ENCODE measurements at places on chromosomes 5 and 9.
A peak's percentile ranks its signal among the peaks of the same experiment; 100 is the strongest.

DNA sequence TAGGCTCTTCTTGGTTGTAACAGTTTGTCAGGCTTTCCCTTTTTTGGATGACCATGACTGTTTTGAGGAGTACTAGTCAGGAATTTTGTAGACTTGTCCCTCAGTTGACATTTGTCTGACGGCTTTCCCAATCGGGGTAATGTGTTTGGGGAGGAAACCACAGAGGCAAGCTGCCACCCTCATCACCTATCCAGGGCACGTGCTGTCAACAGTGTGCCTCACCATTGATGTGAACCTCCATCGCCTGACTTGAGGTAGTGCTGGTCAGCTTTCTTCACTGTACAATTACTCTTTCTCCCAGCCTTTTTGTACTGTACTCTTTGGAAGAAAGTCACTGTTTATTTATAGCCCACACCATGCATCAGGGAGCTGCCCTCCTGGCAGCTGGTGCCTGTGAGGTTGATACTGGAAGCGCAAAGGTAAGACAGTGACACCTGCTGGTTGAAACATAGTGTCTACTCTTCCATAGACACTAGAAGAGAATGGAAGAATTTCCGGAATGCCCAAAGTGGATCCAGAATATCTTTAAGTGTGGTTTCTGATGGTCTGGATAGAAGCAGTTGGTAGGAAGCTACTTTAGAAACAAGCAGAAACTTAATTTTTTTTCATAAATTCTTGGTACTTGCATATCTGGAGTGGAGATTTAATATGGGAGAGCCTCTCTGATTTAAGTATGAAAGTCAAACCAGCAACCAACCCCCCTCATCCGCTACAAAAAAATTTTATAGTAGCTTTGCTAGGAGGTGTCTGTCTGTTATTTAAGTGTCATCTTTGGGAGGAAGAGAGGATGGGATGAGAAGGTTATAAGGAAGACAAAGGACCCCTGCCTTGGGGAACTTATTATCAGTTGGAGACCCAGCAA, 69.3 kb downstream of the SNX30 start:
- peak; percentile 68 for DNase-seq

GRCh38 chr5:52786949-52787599, 642 bp upstream of the ITGA1 start:
- DNase-seq: peak; percentile 34

GRCh38 chr5:139417214-139417613, 13.3 kb upstream of the SPATA24 start:
- no peak for DNase-seq

- no peak for DNase-seq
Measured at GRCh38 chr9:11946531-11946930, 746.7 kb upstream of the TYRP1 start.

DNA sequence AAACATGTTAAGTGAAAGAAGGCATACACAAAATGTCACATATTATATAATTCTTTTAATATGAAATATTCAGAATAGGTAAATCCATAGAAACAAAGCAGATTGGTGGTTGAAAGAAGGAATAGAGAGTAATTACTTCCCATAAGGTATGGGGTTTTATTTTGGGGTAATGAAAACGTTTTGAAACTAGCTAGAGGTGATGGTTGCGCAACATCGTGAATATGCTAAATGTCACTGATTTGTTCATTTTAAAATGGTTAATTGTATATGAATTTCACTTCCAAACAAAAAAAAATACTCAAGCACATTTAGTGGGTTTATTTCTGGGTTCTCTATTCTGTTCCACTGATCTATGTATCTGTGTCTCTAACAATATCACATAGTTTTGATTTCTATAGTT, 12.0 kb upstream of the FSTL4 start:
- DNase-seq: no peak

DNA sequence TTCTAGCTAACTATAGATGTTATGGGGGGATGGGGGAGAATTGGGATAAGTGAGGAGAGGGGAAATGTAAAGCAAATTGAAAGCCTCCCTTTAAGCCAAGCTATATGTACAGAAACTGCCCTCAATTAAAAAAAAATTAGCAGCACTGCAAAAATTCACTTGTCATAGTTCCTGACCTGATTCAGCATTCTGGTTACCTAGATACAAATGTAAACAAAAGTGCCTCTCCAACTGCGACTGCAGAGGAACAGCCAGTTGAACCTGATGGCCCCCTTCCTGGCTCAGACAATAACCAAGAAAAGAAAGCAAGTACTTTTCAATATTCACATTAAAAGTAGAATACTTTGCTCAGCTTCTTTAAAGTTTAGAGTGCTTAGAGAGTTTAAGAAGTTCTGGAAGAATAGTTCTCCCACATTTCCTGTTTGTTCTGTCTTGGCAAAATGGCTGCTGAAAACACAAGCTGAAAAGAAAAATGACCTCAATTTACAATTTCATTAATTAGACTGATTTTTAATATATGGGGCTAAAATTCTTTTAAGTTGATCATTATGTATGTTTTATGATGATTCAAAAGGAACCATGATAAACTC, 1.5 kb downstream of the FAM81B start:
- DNase-seq: peak; percentile 27

DNA sequence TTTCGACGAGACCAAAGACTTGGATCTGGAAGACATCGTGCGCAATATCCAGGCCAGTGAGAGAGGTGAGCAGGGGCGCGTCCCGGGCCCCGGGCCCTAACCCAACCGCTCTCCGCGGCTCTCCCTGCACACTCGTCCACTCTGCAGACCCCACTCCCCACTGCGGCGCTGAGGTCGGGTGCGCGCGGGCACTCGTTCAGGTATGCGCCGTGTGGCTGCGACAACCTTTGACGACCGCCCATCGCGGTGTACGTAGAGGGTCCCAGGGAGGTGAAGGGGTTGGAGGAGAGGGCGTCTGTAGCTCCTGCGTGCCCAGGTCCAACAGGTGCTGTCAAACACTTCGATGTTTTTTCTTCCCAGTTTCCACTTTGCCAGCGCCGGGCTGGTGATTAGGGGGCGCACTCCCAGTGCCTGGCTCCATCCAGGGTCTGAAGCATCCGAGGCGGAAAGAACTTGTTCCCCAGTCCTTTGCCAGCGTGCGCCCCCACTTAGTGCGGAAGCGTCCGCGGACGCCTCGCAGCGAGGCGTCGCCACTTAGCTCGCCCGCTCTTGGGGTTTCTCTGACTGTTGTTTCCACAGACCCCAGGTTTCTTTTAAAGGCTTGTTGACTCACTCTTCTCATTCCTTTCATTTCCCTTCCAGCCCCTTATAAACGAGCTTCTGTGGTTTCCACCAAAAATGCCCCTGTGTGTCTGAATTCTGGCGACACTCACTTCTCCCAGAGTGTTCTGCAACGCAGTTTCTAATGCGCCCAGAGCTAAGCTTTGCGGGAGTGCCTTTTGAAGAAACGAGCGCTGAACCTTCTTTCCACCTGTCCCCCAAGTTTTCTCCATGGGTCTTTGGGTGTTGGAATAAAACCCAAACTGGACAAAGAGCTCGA, 1.6 kb downstream of the NPR3 start:
- DNase-seq: no peak

DNA sequence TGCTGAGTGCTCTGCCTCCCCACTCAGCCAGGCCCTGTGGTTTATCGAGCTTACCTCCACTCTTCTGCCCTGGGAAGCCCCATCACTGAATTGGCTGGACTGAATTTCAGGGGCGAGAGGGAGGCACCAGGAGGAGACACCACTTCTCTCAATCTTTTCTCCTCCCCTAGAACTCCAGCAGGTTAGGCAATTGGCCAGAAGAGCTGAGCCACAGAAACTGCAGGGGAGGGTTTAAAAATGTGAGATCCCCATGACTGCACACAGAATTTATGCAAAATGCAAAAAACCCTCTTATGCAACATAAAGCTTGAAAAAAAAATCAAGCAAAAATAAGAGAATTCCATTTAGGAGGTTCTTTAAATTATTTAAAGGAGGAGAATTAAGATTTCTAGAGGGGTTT, 29.9 kb downstream of the TUT7 start:
- no peak for DNase-seq

DNA sequence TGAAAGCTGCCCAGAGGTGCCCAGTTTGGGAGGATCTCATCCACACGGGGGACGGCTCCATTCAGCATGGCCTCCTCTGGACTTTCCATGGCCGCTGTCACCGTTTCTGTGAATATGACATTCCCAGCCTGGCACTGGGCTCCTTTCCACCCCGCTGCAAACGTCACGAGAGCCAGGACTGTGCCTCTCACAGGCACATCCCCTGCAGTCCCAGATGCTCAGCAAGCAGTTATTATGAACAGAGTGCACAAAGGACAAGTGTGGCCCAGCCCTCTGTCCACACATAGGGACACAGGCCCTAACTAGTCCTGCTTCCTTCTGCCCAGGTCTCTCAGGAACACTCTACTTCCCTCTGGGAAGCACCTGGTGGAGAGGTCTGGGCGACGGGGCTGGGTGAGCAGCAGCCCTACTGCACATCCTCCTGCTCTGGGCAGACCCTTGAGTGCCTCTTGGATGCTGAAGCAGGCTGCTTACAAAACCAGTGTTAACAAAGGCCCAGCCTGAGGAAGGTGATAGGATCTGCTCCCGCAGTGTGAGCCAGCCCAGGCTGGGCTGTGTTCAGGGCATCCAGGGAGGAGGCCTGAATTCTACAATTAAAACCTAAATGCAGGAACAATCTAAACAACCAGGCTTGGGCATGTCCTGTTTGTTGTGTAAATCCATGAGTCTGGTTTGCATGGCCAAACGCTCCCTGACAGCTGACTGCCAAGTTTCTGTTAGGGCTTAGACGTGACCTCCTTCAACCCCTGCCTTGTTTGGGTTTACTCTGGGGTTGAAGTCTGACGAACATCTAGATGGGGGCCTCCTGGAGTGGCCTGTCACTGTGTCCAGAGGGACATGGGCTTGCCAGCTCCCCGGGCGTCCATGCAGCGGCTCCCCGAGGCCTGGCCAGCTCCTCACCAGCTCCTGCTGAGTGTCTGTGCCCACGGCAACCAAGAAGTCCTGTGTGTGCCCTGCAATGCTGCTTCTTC, 269.8 kb downstream of the GADD45G start:
- DNase-seq: peak; percentile 38

- no peak for DNase-seq
Measured at GRCh38 chr5:178290376-178290775, 57.8 kb upstream of the PHYKPL start.

DNA sequence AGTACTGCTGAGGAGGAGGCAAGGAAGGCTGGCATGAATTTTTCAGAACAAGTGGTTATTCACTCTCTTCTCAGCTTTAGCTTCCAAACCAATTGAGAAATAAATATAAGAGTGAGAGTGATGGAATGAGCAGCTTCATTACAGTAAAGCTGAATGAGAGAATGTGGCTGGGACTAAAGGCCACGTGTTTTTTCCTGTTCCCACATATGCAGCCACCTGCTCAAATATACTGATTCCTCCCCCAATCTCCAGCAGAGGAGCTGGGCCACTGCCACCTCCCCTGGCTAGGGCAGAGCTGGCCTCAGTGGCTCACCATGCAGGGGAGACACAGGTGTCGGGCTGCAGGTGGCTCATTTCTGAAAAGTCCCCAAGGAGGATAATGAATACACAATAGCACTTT, 1505.3 kb upstream of the WWC1 start:
- no peak for DNase-seq

DNA sequence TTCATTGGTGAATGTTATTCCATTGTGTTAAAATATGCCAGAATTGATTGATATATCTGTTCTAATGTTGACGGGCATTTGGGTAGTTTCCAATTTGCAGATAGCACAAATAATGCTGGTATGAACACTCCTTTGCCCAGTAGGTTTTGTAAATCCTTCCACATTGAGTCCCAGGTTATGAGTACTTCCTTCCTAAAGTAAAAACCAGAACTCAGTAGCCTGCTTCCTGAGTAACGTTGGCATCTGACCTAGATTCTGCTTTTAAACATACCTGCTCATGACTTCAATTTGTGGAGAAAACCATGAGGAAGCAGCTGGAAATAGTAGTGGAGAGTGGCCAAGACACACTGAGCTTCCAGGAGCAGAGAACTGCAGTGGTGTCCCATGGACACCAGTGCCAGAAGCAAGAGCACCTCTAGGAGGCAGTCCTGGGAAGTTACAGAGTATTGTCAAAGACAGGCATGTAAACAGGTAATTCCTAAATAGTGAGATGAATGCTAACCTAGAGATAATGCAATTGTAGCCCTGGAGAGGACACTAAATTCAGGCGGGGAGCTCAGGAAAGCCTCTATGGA, 24.3 kb upstream of the RASGRF2 start:
- DNase-seq: no peak

- no peak for DNase-seq
Measured at GRCh38 chr5:118554241-118554640, 434.1 kb downstream of the DTWD2 start.

GRCh38 chr5:4548341-4548740, 591.8 kb upstream of the ADAMTS16 start:
- DNase-seq: no peak

- no peak for DNase-seq
Measured at GRCh38 chr5:921456-922435, 29.1 kb downstream of the TRIP13 start.

- DNase-seq: no peak
Measured at GRCh38 chr5:38060354-38060753, 198.0 kb upstream of the EGFLAM start.

DNA sequence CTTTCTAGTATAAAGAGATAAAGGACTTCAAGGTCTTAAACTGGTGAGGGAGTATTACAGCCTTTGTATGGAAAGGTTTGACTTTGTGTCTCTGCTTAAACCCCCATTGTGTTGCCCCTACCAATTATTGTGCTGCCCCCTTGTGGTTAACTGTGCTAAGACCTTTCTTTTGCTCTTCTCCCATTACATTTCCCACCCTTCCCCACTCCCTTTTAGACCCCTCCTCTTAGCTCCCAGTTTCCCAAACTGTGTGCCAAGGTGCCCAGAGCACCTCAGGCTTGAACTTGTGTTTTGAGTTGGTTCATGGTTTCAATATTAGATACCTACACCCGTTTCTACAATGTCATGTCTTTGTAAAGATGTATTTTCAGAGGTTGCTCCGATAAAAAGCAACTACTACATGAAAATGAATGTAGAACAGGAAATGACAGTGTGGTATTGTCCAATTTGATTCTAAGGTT, 2.9 kb downstream of the JAK2 start:
- peak; percentile 64 for DNase-seq

GRCh38 chr5:111742177-111742994, 14.6 kb downstream of the NREP start:
- no peak for DNase-seq

DNA sequence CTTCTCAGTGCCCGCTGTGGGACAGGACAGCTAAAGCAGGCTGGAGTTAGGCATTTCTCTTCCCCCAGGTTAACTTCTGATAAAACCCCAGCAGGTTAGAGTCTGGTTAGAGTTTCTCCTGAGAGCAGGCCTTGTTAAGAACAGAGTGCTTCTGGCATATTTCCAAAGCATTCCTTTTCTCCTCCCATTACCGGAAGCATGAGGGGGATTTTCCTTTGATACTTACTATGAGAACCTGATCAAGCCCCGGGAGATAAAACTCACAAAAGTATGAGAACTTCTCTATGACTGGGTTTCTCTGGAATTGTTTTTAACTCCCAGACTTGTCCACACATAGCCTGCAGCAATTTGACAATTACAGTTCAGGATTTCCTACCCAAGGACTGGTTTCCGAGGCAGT, 77.4 kb upstream of the MAST4 start:
- no peak for DNase-seq
